Endothelial cell of umbilical vein (primary cell): ENCODE measurements at places on chromosomes 11 and 22. TPM values are rescaled to one million over a fixed set of nuclear protein-coding genes. Genes with fewer than 3 reads are reported as not detected.

Gene CHRM1
- total RNA-seq, result not detected in 2 replicates

- DNase-seq, result no peak
- no peak overlapping the region for H3K4me3 ChIP-seq
- no peaks in the 10 kb centered on the region for H3K27me3 ChIP-seq
- no peak overlapping the region for H3K27ac ChIP-seq
- no peaks in the 10 kb centered on the region for H3K4me1 ChIP-seq
These were observed 494.0 kb upstream of the FAT3 start for GRCh38 chr11:91730620-91731019.

- H3K27ac ChIP-seq, result no peak overlapping the region
- no peaks in the 10 kb centered on the region for H3K4me1 ChIP-seq
These were observed 3.7 kb upstream of the HEPHL1 start for GRCh38 chr11:94017446-94017845.

DNA sequence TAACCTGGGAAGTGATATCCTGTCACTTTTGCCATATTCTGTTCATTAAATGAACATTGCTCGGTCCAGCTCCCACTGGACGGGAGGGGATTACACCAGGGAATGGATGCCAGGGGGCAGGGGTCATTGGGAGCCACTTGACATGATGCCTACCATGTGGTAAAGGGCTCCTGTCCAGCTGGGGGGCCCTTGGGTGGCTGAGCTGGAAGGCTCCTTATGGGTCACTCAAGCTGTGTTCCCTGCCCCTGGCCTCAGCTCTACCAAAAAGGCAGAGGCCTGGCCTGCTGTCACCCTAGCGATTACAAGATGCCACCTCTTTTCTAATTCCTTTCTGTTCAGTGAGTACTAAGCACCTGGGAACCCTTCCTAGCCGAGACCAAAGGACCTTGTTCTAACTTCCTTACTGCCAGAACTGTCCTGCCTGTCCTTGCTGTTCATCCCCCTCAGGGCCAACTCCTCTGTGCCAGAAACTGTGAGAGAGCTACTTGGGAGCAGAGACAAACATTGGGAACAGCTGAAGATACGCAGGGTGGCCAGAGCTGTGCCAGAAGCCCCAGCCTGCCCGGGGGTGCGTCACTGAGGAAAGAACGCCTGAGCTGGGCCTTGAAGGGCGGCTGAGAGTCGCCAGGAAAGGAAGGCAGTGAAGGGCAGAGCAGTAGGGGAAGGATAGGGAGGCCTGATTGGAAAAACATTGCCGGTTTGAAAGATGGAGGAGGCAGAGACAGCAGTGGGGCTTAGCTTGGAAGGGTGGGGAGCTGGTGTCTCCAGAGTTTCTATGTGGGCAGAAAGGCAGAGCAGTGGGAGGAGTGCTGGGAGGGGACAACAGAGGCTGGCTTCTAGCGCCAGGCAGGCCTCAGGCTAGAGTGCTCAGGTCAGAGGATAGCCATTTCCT, 12.7 kb upstream of the UVRAG start:
- DNase-seq, result no peak
- no peaks in the 10 kb centered on the region for H3K36me3 ChIP-seq
- H3K4me3 ChIP-seq, result no peak overlapping the region
- no peak overlapping the region for H3K27ac ChIP-seq
- peaks cover 4% of the 10 kb centered on the region for H3K4me1 ChIP-seq
- no peaks in the 10 kb centered on the region for H3K27me3 ChIP-seq

Gene CHCHD10
- 64.8 and 75.6 TPM in 2 replicates for total RNA-seq

GRCh38 chr11:313787-314553, at the start of gene IFITM1:
Gene IFITM1, plus strand, starts transcription at chr11:314040. Its CDS starts 131 bp downstream, at chr11:314171.
- peaks cover 16% of the 10 kb centered on the region for H3K4me1 ChIP-seq
- H3K4me3 ChIP-seq, result no peak within 1 kb of the TSS
- DNase-seq, result peak; percentile 57
- H3K27me3 ChIP-seq, result peaks cover 28% of the 10 kb centered on the region
- H3K27ac ChIP-seq, result no peak within 1 kb of the TSS
- H3K36me3 ChIP-seq, result no peaks in the 10 kb centered on the region

- no peak overlapping the region for H3K4me3 ChIP-seq
- no peaks in the 10 kb centered on the region for H3K36me3 ChIP-seq
- no peak overlapping the region for H3K27ac ChIP-seq
- H3K4me1 ChIP-seq, result no peaks in the 10 kb centered on the region
These were observed 17.1 kb upstream of the GNAZ start for GRCh38 chr22:23053051-23053707.

GRCh38 chr11:85759915-85760314, 51.0 kb downstream of the SYTL2 start:
- H3K27me3 ChIP-seq, result peaks cover 6% of the 10 kb centered on the region
- no peaks in the 10 kb centered on the region for H3K36me3 ChIP-seq
- H3K4me1 ChIP-seq, result no peaks in the 10 kb centered on the region

DNA sequence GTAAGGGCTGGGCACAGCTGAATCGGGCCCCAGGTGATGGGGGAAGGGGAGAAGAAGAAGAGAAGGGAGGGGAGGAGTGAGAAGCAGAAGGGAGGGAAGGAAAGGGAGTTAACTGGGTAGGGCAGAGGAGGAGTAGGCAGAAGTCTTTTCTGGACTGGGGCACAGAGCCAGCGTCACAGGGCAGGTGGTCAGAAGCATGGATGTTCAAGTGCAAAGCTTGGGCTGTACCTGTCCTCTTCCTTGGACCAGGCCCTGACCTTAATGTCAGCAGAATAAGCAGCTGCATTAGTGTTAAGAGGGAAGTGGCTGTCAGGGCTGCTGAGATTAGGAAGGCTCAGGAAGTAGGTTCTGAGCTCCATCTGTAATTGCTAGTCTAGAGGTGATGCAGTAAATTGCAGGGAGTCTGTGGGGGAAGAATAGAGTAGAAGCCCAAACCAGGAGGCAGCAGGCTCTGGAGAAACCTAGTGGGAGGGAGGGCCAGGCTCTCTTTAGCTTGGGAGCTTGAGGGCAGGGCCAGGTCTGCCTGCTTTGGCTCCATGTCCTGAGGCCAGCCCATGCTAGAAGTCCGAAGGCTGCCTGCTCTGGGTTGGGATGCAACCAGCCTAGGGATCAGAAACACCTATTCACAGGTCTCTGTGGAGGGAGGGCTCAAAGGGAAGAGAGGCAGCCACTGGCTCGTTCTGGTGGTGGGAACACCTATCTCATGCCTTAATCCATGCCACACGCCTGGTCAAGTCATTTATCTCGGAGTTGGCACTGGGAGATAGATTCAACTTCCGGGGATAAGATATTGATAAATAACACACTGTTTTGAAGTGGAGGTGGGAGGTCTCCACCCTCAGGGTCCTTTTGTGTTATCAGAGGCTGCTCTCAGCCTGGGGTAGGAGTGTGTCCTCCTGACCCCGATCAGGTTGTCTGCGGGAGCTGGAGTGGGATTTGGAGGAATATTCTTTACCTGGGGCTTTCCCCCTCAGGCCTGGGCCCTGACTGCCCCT, 1.7 kb upstream of the UCP3 start:
- H3K27me3 ChIP-seq, result no peaks in the 10 kb centered on the region
- no peak overlapping the region for H3K27ac ChIP-seq
- H3K4me1 ChIP-seq, result no peaks in the 10 kb centered on the region
- peaks cover 7% of the 10 kb centered on the region for H3K36me3 ChIP-seq

DNA sequence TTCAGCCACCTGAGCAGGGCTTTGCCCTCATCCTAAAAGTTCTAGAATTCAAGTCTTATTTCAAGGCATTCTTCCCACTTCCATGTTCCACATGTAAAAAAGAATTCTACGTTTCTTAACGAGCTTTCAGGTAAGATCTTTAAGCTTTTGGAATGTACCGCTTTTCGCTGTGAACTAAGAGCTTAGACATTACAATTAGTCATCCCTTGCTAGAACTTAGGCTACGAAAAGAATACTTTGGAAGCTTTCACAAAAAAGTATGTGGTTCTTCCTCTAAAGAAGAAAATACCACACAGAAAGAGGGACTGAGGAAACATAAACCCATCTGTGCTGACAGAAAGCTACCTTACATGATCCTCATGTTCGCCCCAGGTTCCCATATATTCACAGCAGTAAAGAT, 1.9 kb downstream of the NUMA1 start:
- peak overlapping the region; percentile 94 for H3K27ac ChIP-seq
- no peaks in the 10 kb centered on the region for H3K27me3 ChIP-seq
- H3K4me3 ChIP-seq, result no peak overlapping the region

GRCh38 chr11:93560199-93560932, 17.2 kb upstream of the SMCO4 start:
- peaks cover 7% of the 10 kb centered on the region for H3K27me3 ChIP-seq
- no peak for DNase-seq
- no peaks in the 10 kb centered on the region for H3K4me1 ChIP-seq
- no peaks in the 10 kb centered on the region for H3K36me3 ChIP-seq

DNA sequence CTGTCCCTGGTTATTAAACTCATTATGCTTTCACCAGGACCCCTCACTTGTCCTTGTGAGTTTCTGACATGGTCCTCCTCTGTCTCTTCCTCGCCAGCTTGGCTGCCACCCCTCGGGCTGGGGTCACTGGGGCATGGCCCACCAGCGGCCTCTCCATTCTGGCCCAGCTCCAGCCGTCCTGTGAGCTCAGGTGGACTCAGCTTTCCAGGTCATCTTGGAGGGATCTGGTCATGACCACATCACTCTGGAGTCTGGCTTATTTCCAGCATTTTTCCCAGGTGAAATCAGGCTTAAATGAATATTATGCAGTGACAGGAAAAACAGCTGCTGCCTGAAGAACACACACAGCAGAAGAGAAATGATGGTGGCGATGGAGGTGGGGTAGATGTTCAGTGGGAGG, 224.5 kb downstream of the ADAMTS15 start:
- H3K36me3 ChIP-seq, result no peaks in the 10 kb centered on the region
- no peak for DNase-seq
- no peaks in the 10 kb centered on the region for H3K27me3 ChIP-seq
- no peak overlapping the region for H3K4me3 ChIP-seq
- no peak overlapping the region for H3K27ac ChIP-seq
- no peaks in the 10 kb centered on the region for H3K4me1 ChIP-seq

Gene LRRC4C
- total RNA-seq, result not detected in 2 replicates

Gene PRAME
- total RNA-seq, result not detected in 2 replicates

DNA sequence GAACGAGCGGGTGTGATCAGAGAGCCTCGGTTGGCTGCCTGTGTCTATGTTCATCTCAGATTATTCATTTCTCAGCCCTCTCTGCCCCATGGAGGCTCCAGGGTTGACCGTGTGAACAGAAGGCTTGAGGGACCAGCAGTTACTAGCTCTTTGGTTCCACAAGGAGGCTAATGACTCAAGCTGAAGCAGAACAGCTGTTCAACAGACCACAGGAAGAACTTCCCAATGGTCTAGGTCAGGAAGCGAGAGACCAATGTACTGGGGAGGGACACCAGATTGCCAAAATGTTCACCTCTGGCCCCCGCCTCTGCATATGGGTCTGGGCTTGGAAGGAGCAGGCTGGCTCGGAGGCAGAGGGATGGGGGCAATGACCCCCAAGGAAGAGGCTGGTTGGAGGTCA, 14.7 kb upstream of the PDE2A start:
- H3K4me3 ChIP-seq, result no peak overlapping the region
- peaks cover 51% of the 10 kb centered on the region for H3K36me3 ChIP-seq
- H3K27me3 ChIP-seq, result no peaks in the 10 kb centered on the region
- no peaks in the 10 kb centered on the region for H3K4me1 ChIP-seq

- no peak overlapping the region for H3K4me3 ChIP-seq
- no peak overlapping the region for H3K27ac ChIP-seq
- no peaks in the 10 kb centered on the region for H3K27me3 ChIP-seq
- no peaks in the 10 kb centered on the region for H3K4me1 ChIP-seq
- no peak for DNase-seq
These were observed 171.7 kb downstream of the DBX1 start for GRCh38 chr11:19988598-19988997.

DNA sequence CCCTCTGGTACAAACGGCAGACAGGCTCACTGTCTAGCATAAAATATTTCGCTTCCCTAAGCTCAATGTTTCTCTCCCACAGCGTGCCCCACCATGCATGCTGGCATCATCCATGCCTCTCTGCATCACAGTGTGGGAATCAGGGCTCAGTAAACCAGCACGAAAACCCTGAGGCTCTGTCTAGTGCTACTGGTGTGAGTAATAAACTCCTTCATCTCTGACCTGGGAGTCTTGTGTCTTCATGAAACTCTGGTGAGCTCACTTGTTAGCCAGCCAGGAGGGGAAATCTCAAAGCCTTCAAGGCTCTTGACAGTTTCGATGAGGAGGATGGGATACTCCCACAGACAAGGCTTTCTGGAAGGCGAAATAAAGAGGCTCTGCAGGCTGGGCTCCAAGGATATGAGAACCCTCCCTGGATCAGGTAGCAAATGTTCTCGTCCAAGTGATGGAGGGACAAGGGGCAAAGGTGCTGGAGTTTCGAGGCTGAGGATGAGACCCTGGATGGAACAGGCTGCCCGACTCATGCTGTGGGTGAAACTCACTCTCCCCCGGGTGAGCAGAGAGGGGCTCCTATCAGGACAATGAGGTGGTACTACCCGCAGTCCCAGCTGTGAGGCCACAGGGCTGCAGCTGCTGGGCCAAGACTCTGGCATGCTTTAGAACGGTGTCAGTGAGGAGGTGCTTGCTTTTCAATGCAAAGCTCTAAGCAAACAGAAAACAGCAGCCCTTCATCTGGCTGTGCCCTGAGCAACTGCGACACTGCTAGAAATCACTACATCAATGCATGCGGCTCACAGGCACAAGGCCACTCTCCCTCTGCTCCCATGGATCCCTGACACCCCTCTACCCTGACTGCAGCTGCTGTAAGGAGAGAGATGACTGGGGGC, 69.3 kb downstream of the SHANK2 start:
- H3K36me3 ChIP-seq, result no peaks in the 10 kb centered on the region
- no peak overlapping the region for H3K27ac ChIP-seq
- no peaks in the 10 kb centered on the region for H3K4me1 ChIP-seq
- H3K4me3 ChIP-seq, result no peak overlapping the region

DNA sequence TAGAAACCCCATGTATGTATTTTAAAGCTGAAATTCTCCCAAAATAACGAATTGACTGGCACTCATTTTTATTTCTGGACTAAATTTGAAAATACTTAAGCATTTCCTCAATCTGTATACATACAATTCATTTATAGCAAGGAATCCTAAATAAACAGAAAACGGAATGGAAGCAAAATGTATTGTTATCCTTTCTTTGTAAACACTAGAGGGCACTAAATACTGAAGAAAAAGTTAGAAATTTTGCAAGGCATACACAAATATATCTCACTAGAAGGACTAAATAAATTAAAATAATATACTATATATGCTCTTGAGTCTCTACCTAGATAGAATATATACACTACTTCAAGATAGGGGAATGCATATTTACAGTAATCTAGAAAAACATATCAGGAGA, 23.1 kb upstream of the ANO5 start:
- DNase-seq, result no peak
- no peak overlapping the region for H3K4me3 ChIP-seq
- H3K27ac ChIP-seq, result no peak overlapping the region
- H3K27me3 ChIP-seq, result no peaks in the 10 kb centered on the region
- H3K36me3 ChIP-seq, result no peaks in the 10 kb centered on the region

Gene PATL1
- 33.1 and 38.8 TPM in 2 replicates for total RNA-seq
